ENCODE measurements at places on chromosomes 1 and 21.

- no peak for DNase-seq
These were observed 99.9 kb downstream of the GLUL start for GRCh38 chr1:182291584-182292192.

- no peak for DNase-seq
These were observed 827 bp downstream of the RFX5 start for GRCh38 chr1:151346082-151346768.

- no peak for DNase-seq
These were observed 9.1 kb downstream of the PTGFRN start for GRCh38 chr1:116918714-116919357.

GRCh38 chr21:31184459-31184858 is 146.2 kb upstream of the KRTAP19-8 start:
- no peak for DNase-seq

GRCh38 chr1:38004284-38005108 is 818 bp downstream of the FHL3 start:
- DNase-seq, result no peak

GRCh38 chr1:213852107-213852506 is 135.7 kb upstream of the PROX1 start:
- DNase-seq, result no peak

GRCh38 chr1:154896771-154897286 is 26.7 kb upstream of the KCNN3 start:
- no peak for DNase-seq

GRCh38 chr1:159958719-159959380 is 4.8 kb upstream of the SLAMF9 start:
- DNase-seq, result no peak

GRCh38 chr1:80509965-80510522 is 1290.7 kb upstream of the ADGRL2 start:
- no peak for DNase-seq

- no peak for DNase-seq
These were observed 68.9 kb upstream of the FAM78B start for GRCh38 chr1:166235728-166236127.

GRCh38 chr1:29650041-29650400 is 413.7 kb downstream of the PTPRU start:
- no peak for DNase-seq

GRCh38 chr1:2165646-2166045 is 28.9 kb downstream of the FAAP20 start:
- DNase-seq, result no peak

DNA sequence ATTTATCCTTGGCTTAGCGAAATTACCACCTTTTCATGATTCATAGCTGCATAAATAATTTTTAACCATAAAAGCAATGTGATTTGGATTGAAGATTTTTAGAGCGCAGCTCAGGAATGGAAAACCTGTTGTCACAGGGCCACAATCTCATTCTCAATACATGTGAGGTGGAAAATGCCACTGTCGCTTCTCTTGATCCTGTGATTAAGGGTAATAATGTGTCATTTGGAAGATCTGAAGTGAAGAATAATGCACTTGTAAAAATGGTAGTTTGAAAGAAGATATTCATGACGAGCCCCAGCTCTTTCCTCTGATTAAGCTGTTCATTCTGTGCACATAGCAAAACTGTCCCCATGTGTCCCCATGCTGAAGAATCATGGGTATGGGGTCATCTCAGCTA is 230.4 kb downstream of the BACH1 start:
- no peak for DNase-seq

- DNase-seq, result no peak
These were observed 143.9 kb downstream of the GALNT2 start for GRCh38 chr1:230210981-230211336.

DNA sequence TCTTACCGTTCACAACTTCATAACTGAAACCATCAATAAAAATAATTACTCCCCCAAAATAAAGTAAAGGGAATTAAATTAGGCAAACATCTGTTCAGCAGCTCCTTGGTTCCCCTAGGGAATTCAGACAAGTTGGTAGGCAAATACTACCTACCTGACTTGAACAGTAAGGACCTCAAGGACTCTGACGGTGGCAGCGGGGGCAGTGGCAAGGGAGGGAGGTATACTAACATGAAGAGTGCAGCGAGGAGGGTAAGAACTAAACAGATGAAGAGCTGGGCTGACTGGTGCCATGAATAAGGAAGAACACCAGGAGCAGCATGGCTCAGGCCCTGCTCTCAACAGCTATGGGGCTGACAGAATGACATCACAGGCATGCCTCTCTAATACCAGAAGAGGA is 33.1 kb downstream of the MTOR start:
- DNase-seq, result no peak

- no peak for DNase-seq
These were observed 22.6 kb upstream of the CAMK1G start for GRCh38 chr1:209560952-209561351.

GRCh38 chr21:41201385-41201784 is 33.4 kb downstream of the BACE2 start:
- DNase-seq, result no peak

DNA sequence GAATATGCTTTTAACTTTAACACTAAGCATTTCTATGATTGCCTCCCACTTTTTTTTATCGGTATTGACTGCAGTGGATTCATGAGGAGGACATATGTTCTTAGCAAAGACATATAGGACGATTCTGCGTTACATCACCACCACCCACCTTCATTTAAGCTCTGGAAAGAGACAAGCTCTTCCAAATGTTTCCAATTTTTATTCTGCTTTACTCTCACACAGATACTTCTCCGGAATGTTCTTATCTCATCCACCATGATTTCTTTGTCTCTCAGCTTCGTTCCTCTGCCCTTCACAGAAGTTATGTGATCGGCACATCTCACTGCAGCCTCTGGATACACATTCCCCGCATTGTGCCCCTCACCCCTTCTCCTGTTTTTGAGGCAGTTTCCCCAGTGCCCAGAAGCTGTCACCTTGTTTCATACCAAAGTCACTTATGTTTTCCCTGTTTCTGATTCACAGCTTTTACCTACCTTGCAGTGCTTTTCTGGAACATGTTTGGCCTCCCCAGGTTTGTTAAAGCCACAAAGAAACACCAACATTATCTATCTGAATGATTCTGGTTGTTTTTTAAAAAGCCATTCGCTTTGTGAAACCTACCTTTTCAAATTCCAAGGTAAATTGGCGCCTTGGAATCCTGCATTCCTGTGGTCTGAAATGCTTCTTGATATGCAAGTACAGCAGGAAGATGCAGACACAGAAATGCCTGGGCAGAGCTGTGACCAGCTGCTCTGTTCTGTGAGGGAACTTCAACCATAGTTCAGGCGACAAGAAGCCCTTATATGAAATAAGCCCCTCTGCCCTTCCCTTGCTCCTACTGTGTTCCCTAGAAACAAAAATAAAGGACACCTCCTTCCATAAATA is 1020.2 kb downstream of the TTLL7 start:
- DNase-seq, result no peak

- DNase-seq, result peak; percentile 94
These were observed 62.2 kb upstream of the ATP1B1 start for GRCh38 chr1:169044296-169044695.

- no peak for DNase-seq
These were observed 23.4 kb upstream of the IGSF3 start for GRCh38 chr1:116690849-116691406.

DNA sequence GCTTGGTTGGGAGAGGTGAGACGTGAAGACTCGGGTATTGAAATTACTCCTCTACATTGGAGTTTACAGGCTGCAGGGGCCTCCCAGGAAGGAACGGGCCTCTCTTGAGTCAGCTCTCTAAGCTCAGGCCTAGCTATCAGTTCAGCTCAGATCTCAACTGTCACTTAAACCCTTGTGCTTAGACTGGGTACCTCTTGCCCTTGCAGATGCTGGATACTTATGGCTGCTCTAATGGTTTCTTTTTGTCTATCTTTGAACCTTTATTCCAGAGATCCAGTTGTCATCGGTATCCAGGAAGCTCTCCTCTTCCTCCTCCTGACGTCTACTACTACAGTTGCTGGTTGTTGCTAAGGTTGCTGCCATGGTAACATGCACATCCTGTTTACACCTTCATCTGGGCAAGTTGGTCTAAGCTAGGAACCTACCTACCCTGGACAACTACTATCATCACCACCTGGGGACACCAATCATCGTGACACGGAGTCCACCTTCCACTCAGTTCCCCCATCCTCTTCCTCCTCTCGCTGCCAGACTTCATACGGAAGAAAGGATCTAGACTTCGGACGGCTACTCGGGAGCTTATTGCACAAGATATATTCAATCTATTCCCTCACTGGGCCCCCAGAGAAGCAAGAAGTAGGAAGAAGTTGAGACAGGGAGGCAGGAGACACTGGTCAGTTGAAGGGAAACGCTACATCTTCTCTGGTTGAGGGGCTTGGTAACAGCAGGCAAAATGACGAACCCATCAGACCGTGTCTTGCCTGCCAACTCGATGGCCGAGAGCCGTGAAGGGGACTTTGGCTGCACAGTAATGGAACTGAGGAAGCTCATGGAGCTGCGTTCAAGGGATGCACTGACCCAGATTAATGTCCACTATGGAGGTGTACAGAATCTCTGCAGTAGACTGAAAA is 56.1 kb downstream of the ATP2B4 start:
- DNase-seq, result no peak

DNA sequence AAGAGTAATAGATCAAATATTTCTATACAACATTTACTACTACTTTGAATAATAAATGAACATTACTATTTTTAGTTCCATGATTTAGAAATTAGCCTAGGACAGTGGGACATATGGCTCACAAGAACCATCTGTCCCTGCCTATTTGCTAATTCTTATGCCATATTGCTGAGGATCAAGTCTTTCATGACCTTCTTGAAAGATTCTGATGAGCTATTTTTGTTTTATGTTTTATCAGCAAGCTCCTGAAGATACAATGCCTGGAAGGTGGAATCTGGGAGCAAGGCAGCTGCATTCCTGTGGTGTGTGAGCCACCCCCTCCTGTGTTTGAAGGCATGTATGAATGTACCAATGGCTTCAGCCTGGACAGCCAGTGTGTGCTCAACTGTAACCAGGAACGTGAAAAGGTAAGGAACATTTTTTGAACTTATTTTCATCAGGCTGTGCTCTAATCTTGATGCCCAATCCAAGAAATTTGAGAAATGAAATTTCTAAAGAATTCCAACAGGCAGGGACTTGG is 326.7 kb downstream of the PAPPA2 start:
- DNase-seq, result no peak

- DNase-seq, result no peak
These were observed 20.4 kb downstream of the H3-3A start for GRCh38 chr1:226082959-226083301.

GRCh38 chr1:20534659-20535417 is 17.5 kb upstream of the FAM43B start:
- DNase-seq, result no peak

DNA sequence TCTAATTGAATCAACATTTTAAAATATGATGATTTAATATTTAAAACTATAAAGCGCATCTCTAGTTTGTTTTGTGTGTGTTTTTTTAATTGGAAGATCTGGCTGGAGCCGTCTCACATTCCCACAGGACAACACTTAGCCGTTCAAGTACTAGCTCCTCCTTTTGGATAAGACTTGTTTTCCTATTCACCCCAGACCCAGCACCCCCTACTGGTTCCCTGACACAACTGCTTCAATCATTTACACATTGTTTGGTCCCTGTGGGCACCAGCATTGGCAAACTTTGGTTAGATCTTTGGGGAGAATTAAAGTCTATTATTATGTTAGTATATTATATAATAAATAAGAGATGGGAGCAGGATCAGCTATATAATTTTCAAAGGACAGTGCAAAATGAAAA is 34.5 kb downstream of the TYW3 start:
- peak; percentile 26 for DNase-seq

DNA sequence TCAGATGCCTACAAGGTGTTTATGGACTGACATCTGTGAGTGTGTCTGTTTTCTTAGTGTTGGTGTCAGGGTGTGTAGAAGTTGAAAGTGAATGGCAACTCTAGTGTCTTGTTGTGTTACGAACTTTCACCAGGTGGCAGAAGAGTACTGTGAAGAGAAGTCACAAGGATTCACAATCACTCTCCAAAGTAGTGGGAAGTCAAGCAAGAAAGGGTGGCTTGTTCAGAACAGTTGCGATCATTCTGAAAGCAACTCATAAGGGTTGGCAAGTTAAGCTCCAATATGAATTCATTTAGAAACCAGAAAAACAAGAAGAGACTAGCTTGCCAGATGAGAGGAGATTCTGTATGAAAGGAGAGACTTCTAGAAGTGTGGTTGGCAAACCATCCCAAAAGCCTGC is 86.1 kb downstream of the FASLG start:
- peak; percentile 83 for DNase-seq

DNA sequence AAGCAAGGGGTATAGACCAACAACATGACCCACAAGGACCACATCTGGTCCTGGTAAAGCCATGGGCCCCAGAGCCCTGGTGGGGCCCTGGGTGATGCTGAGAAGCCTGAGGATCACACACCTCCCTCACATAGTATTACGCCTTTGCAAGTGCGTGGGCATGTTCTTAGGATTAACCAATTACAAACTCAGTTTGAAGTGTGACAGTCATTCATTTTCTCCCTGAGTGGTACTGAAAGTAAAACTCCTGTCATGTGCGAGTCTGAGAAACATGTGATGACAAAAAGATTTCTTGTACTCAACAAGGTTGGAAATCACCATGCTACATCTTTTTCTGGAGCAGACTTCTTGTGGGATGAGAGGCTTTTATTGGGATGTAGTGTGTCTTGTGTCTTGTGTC is 315.3 kb upstream of the DUSP10 start:
- DNase-seq, result no peak

GRCh38 chr21:34075091-34075425 is 1.7 kb downstream of the MRPS6 start:
- no peak for DNase-seq

DNA sequence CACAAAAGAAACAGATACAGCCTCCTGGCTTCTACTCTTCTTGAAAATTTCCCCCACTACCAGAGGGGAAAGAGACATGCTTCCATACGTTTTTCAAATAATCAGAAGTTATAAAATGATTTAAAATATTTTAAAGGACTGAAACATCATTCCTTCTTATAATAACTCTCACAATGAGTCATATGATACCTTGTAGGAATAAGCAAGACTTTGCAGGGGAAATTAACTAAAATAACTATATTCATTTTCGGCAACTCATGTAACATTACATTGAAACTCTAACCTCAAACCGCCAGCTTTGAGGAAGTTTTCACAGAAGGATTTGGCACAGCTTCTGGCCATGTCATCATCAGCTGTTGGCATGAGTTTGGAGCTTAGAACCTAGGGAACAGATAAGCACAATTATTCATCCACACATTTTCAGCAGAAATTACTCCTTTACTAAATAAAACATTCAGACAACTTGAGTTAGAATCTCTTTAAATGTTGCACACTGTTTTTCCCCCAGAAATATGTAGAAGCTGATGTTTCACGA is 85.9 kb downstream of the USP24 start:
- peak; percentile 43 for DNase-seq

Measured in KBM-7 (cell line).